Ovary (tissue), 10 donors: ENCODE measurements at places on chromosomes 2 and 18. TPM values are rescaled to one million over a fixed set of nuclear protein-coding genes. Genes with fewer than 3 reads are reported as not detected.

- DNase-seq, result no peak
These were observed 115.3 kb upstream of the TEX51 start for GRCh38 chr2:126783341-126783740.

DNA sequence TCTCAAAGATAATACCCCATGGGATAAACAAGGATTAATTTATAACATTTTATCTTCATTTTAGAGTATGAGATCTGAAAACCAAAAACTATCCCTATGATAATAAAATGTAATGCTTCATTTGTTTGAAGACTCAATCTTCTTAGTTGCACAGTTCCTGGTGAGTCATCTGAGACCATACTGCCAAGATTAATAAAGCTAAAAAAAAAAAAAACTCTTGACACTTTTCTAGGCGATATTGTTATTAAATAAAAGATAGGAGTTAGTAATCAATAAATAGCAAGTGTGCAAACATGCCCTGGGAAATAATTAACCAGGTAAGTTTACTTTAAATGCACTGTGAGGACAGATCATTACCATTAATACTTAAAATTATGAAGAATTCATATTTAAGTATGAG is 83.9 kb downstream of the RPE start:
- DNase-seq, result no peak

The MFSD2B gene
- not detected for total RNA-seq

- DNase-seq, result no peak
These were observed 1.5 kb downstream of the ERBB4 start for GRCh38 chr2:212536817-212537725.
